NCI-H2171 treated with DMSO at 0.1 percent for 48 hours (cell line): ENCODE measurements at places on chromosomes 7 and 10.

GRCh38 chr7:32357535-32358277 lies 132.5 kb downstream of the LSM5 start:
- peak; percentile 64 for DNase-seq

DNA sequence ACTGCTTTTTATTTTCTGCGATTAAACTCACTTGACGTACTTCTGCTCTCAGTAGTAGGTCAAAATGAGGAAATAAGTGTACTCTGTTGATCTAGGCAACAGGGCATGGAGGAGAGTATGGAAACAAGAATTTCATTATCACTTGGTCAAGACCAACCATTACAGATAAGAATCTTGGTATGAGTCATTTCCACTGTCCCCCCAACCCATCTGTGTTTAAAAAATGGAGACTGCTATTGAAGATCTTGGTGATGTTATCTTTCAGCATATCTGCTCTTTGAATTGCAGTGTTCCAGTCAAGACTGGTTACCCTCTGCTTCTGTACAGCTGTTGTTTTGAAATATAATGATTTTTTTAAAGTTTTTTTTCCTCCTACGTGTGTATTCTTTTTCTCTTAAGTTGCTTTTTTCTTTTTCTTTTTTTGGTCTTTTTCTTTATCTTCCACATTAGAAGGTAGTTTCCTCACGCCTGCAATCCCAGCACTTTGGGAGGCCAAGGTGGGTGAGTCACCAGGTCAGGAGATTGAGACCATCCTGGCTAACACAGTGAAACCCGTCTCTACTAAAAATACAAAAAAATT lies 11.7 kb downstream of the STAM start:
- no peak for DNase-seq

GRCh38 chr7:152643979-152644559 lies 31.9 kb downstream of the XRCC2 start:
- no peak for DNase-seq

DNA sequence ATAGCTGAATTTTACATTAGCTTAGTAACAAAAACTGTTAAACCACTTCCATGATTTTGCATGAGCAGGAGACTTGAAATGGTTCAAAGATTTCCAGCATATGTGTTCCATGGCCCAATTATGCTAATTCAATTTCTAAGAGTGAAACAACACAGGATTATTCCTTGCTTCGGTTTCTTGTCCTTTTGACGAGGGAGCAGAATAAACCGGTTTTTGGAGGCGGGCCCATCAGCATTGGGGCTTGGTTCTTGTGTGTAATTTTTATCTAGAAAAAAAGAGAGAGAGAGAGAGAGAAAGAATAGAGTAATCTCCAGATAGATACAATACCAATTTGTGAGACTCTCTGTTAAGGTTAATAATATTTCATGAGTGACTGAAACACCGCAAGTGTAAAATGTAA lies 159.5 kb upstream of the ETV1 start:
- DNase-seq = no peak

DNA sequence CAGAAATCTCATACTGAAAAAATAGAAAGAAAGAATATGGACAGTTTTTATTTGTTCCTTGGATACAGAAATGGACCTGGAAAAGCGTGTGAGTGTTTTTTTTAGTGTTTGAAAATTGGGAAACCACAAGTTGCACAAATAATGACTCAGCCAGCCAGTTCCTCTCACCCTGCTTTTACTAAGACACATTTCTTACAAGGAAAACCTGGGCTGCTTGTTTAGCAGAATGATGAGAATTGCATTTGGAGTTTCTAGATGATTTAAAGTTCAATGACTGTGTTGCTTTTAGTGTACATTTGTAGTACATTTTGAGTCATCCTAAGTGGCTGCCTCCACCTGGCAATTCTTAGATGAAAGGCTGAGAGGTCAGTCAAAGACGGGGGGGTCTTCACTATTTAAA lies 218.7 kb downstream of the ABCA13 start:
- DNase-seq = no peak

DNA sequence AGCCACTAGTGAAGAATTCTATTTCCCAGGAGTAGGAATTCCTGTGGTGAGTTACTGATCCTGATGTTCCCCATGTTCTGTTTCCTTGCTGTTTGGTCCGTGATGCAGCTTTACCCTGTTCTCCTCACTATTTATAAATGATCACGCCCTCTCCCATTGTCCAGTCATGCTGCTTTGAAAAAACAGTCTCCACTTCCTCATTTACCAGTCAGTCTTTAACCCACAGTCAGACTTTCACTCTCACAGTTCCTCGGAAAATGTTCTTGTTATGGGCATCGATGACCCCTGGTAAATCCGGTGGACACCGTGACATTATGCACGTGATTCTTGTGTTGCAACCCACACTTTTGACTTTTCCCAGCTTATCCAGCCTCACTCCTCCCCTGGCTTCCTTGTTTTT lies 14.4 kb downstream of the SCIN start:
- no peak for DNase-seq

DNA sequence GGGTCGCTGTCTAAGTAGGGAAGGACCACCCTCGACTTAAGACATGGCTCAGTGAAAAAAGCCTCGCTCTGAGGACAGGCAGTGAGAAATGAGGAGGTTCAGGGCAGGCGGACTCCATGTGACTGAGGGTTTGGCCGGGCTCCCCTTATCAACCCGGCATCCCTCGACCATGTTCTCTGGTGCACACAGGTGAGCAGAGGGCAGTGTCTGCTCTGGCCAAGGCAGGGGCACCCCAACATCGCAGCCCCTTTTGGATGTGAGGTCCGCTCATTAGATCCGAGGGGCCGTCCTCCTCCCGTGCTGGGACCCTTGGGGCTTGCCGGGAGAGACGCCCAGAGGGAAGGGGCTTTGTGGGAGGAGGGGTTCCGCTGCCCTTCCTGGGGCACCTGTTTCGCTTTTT lies 475.1 kb downstream of the DNAJB6 start:
- no peak for DNase-seq

GRCh38 chr10:23370106-23370505 lies 25.5 kb upstream of the C10orf67 start:
- no peak for DNase-seq

DNA sequence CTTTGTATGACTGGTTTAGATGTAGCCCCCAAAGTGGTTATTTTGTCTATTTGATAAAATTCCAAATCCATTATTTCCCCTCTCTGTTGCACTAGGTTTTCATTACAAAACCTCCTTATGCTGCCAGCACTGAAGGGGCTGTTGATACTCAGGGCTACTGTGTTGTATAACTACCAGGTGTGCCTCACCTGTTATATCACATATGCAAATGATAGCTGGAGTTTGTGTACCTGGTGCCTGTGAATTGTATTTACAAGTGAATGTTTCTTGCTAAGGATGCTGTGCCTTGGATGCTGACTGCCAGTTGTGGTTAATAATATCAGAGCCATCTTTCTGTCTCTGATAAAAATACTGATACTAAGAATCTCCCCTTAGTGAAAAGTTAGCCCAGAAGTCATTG lies 84.8 kb upstream of the CCDC6 start:
- DNase-seq = no peak

GRCh38 chr10:92544296-92544695 lies 29.6 kb downstream of the IDE start:
- DNase-seq = no peak

GRCh38 chr10:4851846-4852245 lies 25.8 kb downstream of the AKR1E2 start:
- DNase-seq = no peak

DNA sequence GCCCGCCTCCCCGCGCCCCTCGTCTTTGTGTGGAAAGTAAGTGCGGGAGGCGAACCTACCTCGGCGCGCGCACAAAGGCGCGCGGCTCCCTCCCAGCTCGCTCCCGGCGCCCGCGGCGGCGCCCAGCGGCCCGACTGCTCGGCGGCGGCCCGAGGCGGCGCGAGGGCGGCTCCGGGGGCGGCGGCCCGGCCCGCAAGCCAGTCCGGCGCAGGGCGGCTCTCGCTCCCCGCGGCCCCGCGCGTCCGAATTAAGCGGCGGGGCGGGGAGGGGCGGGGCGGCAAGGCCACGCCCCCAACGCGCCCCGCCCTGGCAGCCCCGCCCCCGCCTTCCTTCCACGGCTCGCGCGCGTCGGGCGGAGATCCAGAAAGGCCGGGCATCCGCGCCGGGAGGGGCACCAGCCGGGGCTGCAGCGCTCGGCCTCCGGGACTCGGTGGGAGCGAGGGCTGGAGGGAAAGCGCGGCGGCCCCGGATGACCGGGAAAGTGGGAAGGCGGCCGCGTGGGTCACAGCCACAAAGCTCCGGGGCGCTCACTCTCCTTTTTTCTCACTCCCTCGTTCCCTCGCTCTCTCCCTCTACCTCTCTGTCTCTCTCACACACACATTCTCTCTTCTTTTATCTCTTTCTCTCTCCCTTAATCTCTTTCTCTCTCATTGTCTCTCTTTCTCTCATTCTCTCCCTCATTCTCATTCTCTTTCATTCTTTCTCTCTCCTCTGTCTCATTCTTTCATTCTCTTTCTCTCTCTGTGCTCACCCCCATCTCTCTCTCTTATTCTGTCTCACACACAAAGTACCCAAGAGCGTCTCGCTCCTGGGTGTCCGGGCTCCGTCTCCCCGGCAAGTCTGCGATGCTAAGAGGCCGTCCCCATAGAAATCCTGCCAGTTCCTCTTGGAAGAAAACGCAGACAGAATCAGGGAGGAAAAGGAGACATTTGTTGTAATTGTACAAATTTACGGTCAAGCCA lies 170.2 kb downstream of the FAM107B start:
- DNase-seq = peak; percentile 41

DNA sequence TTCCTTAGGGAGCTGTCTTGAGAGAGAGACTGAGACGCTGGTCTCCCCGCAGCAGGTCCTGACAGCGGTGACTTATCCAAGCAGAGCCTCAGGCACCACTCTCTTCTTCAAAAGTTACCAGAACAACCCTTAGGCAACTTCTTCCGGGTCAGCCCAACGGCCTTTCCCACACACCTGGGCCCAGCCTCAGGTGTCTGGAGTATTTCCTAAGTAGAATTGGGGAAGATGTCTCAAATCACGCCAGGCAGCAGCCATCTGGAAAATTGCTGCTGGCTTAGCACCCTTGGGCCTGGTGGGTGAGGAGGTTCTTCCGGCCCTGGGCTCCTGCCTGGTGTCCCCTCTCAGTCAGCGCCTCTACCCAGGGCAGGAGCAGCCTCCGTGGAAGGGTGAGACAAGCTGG lies 80.4 kb upstream of the ANLN start:
- DNase-seq = no peak

DNA sequence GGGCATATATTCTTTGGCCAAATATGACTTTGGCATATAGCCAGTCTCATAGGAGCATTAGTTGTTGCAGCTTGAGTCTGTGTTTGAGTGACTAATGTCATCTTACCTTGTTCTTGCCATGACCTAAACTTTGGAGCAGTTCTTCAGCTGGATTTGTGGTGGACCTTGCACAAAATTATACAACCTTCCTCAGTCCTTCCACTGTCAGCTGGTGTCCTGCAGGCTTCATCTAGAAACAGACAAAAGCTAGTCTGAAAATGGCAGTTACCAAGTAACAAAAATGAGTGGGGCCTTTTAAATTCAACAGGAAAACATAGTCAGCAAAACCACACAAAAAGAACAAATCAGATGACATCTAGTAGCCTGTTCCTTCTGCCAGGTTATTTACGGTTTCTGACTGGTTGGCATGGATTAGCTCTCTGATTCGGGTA lies 59.5 kb upstream of the HECTD2 start:
- DNase-seq = no peak

DNA sequence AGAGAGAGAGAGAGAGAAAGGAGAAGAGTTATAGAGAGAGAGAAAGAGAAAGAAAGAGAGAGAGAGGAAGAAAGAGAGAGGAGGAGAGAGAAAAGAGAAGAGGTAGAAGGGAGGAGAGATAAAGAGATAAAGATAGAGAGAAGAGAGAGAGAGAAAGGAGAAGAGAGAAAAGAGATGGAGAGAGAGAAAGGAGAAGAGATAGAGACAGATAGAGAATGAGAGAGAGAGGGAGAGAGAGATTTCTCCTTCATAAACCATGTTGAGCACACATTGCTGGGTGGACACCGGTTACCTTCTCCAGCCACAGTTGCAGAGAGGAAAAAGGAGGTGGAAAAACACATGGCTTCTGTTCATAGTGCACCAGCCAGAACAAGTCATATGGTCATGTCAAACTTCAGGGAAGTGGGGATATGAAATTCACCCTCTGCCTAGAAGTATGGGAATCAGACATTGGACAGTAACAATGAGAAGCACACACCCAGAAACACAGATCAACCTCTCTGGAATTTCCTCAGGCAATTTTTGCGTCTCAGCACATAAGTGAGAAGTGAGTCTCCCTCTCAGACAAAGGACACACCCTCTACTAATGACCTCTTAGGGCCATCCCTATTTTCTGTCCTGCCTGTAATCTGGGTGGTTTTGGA lies 172.5 kb upstream of the SVIL start:
- no peak for DNase-seq

DNA sequence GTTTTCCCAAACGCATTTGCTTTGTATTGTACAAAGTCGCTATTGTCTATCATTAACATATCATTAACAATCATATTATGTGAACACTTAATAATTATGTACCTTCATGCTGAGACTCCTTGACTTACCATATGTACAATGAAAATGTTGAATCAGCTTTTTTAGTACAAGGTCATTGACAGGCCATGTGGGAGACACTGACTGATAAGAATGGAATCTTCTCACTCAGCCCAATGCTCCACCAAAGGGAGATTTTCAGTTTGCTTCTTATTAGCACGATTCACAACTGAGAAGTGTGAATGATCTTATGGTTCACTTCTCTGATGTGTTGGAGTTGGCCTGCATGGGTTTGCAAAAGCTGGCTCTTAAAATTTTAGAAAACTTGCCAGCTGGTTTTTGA lies 253.5 kb upstream of the TEX47 start:
- DNase-seq = no peak

DNA sequence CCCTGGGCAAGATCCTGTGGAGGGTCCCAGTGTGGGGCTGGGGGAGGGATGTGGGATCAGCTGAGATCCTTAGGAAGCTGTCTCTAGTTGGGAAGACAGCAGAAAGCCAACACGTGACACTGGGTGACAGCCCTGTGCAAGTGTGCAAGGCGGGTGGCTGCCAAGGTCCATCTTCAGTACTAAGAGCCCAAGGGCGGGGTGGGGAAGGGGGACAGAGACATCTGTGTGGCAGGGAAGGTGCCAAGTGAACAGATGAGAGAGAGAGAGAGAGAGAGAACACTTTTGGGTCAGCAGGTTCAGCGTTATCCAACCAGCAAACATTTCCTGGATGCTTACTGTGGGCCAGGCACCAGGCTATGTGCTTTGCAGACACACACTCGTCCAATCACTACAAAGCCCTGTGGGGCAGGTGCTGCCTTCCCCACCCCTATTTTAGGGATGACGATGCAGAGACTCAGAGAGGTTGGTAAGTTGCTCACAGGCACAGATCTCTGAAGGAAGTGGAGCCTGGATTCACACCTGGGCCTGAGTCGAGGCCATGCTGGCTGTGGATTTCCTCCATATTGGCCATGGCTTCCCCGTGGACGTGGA lies 135.7 kb downstream of the GRK5 start:
- peak; percentile 29 for DNase-seq
